RPMI8226 (cell line): ENCODE measurements at places on chromosomes 2 and 18.

- DNase-seq: no peak
Observed at GRCh38 chr2:45808294-45808800, 156.9 kb downstream of the PRKCE start.

DNA sequence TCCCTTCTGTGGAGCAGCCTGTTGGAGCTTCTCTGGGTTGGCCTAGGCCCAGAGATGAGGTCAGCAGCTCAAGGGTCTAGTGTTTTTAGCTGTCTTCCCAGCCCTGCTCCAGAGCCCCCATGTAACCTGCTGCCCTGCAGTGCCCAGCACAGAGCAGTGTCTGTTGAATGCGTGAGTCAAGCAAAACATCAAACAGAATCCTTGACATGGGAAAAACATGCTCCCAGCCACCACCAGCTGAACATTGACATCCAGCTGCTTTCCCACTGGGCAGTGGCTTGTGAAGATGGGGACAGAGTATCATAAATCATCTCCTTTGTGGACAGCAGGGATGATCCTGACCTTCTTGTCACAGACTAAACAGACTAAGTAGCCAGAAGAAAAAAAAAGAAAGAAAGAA, 22.6 kb downstream of the IMPA2 start:
- DNase-seq: no peak

GRCh38 chr2:169713331-169713730, 19.1 kb downstream of the PHOSPHO2 start:
- DNase-seq: no peak

- DNase-seq: no peak
Observed at GRCh38 chr2:168087401-168087800, 160.0 kb downstream of the STK39 start.

DNA sequence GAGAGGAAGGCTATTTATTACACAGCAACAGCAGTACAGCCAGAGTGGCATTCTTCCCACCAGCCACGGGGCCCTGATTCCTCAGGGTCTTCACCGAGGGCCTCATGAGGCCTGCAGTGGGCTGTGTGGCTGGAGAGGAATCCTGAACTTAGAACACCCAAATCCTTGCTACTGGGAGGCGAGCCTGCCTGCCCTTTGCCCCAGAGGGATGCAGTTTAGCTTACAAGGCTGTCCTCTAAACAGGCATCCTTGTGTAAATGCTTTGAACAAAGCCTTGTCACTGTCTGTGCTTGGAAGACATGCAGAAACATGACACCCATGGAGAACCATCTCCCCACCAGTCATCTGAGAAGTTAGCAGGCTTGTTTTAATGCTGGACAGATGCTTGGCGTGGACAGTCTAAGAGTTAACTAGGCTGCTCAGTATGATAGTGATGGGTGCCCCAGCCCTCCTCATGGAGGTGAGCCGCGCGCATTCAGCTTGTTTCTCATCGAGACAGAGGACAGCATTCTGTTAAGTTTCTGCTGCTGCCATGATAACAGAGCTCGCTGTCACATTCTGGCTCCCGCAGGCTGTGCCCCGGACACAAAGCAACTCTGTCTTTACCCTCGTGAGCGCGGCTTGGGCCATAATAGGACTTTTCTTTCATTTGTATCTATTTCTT, 42.9 kb downstream of the ADI1 start:
- DNase-seq: no peak

GRCh38 chr18:3411854-3412268, 38.1 kb upstream of the TGIF1 start:
- peak; percentile 43 for DNase-seq

- DNase-seq: no peak
Observed at GRCh38 chr2:216216951-216217903, 108.1 kb downstream of the XRCC5 start.

DNA sequence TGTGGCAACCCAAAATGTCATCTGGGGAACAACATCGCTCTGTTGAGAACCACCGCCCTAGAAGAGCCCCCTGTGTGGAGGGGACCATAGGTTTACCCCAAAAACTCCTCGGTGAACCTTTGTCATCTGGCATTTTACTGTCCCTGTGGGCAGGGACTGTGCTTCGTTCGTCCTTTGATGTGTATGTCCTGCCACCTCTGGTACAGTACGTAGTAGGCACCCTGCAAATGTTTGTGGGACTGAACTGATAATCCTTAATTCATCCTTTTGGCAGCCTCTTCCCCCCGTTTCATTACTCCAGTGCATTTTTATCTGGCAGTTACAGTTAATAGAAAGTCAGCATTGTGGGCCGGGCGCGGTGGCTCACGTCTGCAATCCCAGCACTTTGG, 728 bp downstream of the NAPG start:
- no peak for DNase-seq

DNA sequence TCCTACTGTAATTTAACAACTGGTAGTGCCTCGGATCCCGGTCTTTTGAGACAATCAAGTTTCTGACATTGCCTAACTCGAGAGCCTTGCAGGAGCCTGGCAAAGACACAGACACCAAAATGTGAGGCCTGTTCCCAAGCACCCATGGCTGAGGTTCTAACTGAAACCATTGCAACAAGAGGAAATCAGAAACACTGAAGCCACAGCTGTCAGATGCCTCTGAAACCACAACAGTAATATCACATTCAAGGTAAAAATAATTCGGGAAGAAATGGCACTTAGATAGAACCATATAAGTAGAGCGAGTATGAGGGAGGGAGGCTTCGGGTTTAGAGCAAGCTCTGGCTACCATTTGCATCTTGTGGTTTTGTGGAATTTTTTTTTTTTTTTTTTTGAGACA, 285.9 kb downstream of the FBXO15 start:
- no peak for DNase-seq

DNA sequence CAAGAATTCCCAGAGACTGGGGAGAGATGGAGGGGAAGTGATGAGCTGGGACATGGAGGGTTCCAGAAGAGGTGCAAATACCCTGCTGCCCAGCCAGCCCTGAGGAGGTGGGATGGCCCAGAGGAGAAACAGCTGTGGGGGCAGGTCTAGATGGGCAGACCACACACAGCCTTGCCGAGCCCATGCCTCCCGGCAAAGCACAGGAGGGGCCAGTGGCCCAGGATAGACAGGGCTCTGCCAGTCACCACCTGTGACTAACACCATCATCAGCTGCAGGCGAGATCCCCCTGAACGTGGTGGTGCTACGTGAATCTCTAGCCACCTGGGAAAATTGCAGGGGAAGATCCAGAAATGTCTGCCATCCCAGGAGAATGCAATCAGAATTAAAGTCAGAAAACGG, 39.4 kb downstream of the SCTR start:
- DNase-seq: no peak

- DNase-seq: no peak
Observed at GRCh38 chr2:47876912-47877311, 29.4 kb downstream of the FBXO11 start.

DNA sequence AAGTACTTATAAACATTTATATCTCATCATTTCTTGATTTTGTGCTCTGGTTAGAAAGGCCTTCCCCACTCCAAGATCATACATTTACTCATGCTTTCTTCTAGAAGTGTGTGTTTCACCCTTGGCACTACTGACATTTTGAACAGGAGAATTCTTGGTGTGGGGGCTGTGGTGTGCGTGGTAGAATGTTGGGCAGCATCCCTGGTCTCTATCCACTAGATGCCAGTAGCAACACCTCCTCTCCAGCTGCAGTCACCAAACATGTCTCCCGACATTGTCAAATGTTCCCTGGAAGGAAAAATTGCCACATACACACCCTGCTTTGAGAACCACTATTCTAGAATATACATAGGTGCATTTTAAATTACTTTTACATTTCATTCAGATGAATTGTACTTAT, 8.7 kb upstream of the TGIF1 start:
- no peak for DNase-seq

DNA sequence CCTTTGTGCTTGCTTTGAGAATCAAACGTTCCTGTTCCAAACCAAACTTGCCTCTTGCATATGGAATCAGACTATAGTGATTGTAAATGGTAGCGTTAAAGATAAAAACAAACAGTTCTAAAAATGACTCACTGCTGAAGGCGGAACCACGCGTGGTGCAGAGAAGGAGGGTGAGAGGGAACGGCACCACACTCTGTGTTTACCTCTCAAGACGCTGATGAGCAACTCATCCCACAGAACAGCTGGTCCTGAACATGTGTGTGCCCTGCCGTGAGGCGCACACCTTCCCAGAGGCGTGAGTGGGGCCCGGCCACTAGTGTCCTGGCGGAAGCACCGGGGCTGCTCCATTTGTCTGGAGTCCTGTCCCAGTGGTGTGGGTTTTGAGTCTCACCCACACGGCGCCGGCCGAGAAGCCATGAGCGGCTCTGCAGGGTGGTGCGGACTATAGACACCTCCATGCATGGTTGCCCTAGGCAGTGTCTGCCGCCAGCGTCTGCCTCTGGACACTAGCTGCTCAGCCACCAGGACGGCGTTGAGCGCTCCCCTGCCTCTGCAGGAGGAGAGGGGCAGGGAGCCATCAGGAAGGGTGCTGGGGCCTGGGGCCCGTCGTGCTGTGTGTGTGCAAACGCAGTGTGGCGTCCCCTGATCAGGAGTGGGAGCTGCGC, 52.1 kb downstream of the NFATC1 start:
- DNase-seq: no peak

- DNase-seq: no peak
Observed at GRCh38 chr18:49699303-49699702, 114.0 kb downstream of the ACAA2 start.
